Epithelial cell of proximal tubule (primary cell): ENCODE measurements at places on chromosomes 6 and 20. TPM values are rescaled to one million over a fixed set of nuclear protein-coding genes. Genes with fewer than 3 reads are reported as not detected.

GPR6 gene
- not detected in 2 replicates for total RNA-seq

TMEM200A gene
- 2.1 and 3.3 TPM in 2 replicates for total RNA-seq

C6orf15 gene
- 0.29 and 0.43 TPM in 2 replicates for total RNA-seq

SPTLC3 gene
- 0.46 and 2.6 TPM in 2 replicates for total RNA-seq

OOEP gene
- total RNA-seq, result not detected in 2 replicates

DNA sequence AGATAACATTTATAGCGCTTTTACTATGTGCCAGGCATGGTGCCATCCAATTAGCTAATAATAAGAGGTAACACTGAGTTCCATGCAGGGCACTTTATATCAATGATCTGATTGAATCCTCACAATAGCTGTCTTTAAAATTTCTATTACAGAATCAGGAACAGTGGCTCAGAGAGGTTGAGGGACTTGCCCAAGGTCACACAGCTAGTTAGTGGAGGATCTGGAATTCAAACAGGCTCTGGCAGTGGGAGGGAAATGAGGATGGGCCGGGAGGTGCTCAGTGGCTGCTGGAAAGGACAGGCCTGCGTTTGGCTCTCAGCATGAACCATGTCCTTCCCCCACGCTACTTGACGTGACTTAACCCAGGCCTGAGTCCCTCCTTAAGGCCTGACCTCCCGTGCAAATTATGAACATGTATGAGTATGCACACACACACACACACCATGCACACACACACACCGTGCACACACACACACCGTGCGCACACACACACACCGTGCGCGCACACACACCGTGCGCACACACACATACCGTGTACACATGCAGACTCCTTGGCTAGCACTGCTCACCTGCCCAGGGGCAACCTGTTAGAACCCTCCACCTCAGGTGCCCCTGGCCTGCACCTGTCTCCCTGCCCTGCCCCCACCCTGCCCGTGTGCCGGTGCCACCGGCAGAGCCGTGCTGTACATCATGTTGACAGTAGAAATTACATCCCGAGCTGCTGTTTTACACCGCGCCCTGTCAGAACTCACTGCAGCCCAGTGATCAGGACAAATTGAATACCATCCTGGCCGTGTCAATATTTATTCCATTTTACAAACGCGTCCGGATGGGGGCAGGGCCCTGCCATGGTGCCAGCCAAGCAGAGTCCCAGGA is 43.7 kb downstream of the CDH22 start:
- no peak for DNase-seq

GRCh38 chr20:1015181-1015580 is 13.1 kb upstream of the RSPO4 start:
- no peak for DNase-seq

DNA sequence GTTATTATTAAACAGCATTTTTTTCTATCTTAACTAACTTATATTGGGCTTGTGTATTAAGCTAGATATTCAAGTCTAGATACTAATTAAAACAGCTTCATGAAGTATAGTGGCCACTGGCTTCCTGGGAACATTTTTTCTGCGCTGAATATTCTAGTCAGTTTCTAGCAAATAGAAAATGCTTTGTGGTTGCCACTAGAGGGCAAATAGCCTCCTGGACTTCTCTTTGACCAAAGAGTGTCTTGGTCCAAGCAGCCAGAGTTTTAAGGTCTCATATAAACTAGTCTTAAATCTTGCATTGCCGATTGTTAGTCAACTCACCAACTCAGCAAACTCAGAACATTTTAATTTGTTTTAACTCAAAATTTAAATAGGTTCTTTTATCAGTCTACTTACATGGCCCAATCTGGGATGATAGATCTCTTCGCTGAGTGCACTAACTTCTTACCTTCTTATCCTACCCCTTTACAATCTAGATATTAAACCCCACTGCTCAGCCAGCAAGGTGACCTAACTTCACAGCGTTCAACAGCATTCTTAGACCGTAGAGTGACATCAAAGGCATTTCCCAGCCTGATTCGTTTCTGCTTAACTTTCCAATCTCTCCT is 24.6 kb upstream of the ID4 start:
- no peak for DNase-seq

GRCh38 chr20:58808271-58809046 is 42.2 kb downstream of the GNAS-AS1 start:
- no peak for DNase-seq
